ENCODE measurements at places on chromosomes 16 and 17. TPM values are rescaled to one million over a fixed set of nuclear protein-coding genes. Genes with fewer than 3 reads are reported as not detected.

The TRAPPC2L gene
- 32.6 TPM for total RNA-seq

The MLKL gene
- 3.0 TPM for total RNA-seq

The NECAB2 gene
- total RNA-seq: 0.39 TPM

The MT1A gene
- 82.3 TPM for total RNA-seq

The LGALS9 gene
- 5.1 TPM for total RNA-seq

The HOXB7 gene
- 13.2 TPM for total RNA-seq

The GRB7 gene
- 0.08 TPM for total RNA-seq

The TAT gene
- not detected for total RNA-seq

The MGRN1 gene
- total RNA-seq: 39.0 TPM

The DPEP2 gene
- total RNA-seq: not detected

The ARHGAP23 gene
- 29.1 TPM for total RNA-seq

The KRTAP3-2 gene
- not detected for total RNA-seq

The MMP2 gene
- 403 TPM for total RNA-seq

The DLX4 gene
- not detected for total RNA-seq

All from epithelial cell of alveolus of lung (primary cell).